ENCODE measurements at places on chromosomes 2 and 18.

GRCh38 chr2:239776436-239777005, 248.6 kb downstream of the NDUFA10 start:
- DNase-seq = no peak

GRCh38 chr18:8662560-8663255, 42.6 kb upstream of the MTCL1 start:
- DNase-seq = no peak

GRCh38 chr2:229679393-229680125, 34.8 kb downstream of the DNER start:
- no peak for DNase-seq

DNA sequence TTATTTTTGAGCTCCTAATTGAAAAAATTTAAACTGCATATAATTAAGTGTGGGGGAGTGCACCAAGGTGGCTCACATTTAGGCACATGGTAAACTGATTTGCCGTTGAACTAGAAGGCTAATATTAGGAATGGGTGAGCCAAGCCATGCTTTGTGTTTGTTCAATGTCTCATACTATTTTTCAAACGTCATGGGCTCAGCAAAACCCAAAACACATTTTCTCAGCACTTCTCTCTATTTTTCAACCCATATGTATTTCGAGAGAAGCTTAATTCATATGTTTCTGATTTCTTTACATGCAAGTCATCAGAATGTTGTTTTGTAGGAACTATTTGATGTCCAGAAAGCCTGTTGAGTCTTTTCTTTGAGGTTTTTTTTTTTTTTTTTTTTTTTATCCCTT, 291.2 kb downstream of the TCF4 start:
- no peak for DNase-seq

DNA sequence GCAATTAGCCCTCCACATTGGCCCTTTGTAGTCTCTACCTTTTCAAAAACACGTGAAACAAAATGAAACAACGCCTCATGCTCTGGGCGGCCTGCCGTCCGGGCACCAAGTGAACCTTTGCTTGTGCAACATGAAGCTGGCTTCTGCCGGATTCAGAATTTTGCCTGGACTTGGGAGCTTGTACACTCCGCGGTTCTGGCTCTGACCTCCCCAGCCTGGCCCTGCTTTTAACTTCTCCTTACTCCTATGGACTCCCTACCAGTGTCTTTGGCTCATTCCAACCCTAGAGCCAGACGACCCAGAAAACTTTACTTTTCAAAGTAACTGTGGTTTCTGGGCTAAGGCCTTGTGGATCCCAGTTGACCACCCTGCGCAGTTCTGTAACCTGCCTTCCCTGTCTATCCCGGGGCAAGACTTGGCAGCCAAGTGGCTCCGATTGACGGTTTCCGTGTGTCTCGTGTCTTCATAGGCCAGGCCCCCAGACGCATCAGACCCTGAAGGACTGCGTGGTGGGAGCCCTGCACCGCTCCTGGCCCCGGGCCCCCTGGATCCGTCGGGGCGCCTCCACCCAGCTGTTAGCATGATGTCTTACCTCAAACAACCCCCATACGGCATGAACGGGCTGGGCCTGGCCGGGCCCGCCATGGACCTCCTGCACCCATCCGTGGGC, 1.9 kb downstream of the OTX1 start:
- DNase-seq = no peak

- DNase-seq = no peak
These were observed 198.3 kb downstream of the ACKR3 start for GRCh38 chr2:236767941-236768340.

- DNase-seq = no peak
These were observed 36.0 kb upstream of the NPAS2 start for GRCh38 chr2:100783987-100784386.

DNA sequence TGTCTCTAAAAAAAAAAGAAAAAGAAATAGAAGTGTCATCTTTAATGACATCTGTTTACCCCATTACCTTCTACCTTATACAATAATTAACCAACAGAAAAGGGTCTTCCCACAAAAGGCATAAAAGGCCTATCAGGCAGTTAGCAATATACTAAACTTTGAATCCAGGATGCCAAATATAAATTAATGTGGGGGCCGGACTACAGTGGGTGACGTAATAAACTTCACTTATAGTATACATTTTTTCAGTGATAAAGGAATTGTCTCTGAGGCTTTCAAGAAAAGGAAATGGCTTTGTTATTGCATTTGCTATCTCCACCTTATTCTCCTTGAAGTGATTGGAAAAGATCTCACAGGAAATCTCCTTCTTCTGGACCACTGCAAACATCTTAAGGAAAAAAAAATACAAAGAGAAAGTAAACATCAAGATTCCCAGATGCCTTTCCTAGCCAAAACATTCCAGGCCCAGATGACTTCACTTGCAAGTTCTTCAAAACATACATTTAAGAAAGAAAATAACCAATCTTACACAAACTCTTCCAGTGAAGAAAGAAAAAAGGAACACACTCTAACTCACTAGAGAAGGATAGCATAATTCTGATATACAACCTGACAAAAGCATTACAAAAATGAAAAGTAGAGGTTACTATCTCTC, 126.2 kb upstream of the CAB39 start:
- no peak for DNase-seq

GRCh38 chr18:25057491-25058050, 294.4 kb downstream of the ZNF521 start:
- DNase-seq = no peak

- DNase-seq = no peak
These were observed 93.4 kb upstream of the MEX3C start for GRCh38 chr18:51290860-51291259.

DNA sequence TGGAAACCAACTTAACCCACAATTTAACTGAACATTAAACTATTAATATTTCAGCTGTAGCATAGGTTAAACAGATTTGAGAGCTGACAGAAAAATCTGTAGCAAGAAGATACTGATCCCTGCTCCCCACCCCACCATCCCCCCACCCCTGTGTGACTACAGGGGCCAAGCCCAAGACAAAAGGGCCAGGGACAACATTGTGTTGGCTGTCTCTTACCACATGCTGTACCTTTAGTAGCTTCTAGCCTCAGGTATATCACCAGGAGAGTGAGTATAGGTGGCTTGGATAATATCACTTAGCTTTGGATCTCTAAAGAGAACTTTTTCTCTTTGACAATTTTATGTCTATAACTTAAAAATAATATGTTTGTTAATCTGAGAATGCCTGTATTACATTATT, 140.7 kb downstream of the AGPS start:
- no peak for DNase-seq

GRCh38 chr18:25420077-25420825, 68.3 kb upstream of the ZNF521 start:
- no peak for DNase-seq

DNA sequence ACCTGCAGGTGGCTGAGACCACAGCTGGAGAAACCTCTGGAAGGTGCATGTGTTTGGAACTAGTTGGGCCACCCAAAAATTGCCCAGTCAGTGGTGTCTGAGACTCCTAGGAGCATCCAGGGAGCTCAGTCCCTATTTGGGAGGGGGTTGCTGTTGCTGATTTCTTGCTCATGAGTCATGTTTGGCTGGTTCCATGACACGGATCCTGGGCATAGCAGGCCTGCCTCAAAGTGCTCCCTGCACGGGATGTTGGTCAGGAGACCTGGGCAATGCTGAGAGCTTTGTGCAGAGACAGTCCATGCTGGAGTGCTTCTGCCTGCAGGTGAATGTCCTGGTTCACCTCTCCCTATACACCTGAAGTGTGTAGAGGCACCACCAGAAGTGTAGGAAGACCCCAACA, 194.2 kb downstream of the GLI2 start:
- DNase-seq = no peak

DNA sequence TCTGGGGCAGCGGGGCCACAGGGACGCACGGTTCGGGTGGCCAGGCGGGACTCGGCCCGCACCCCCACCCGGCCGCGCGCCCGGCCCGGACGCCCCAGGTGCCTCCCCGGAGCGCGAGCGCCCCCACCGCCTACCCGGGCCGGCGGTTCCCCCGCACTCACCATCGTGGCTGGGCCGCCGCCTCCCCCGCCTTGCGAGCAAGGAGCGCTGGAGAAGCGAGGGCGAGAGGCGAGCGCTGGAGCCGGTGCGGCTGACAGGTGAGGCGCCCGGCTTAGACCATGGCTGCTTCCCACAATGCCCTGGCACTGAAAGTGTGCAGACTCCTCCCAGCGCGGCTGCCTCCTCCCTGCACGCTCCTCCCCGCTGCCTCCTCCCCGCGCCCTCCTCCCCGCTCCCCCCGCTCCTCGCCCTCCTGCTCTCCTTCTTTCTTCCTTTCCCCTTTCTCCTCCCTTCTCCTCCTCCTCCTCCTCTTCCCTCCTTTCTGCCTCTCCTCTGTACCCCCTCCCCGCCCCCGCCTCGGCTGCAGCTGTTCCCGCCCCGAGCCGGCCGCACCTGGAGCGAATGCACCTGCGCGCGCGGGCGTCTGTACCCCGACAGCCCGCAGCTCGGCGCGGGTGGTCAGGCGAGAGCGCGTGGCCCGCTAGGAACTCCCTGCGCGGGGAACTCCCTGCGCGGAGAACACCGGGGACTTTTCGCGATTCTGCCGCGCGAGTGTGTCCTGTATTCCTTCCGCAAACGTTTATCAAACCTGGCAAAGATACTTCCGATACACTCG, at the start of gene AP1S3:
TSS of gene AP1S3 (minus strand) at position 296 of the 775 bp plus-strand sequence. CDS start at position 164, 132 bp downstream.
- peak; percentile 34 for DNase-seq

- no peak for DNase-seq
These were observed 515.8 kb downstream of the GALR1 start for GRCh38 chr18:77765468-77765867.
